ENCODE measurements at places on chromosomes 11 and 22.

- DNase-seq, result no peak
These were observed 75.1 kb downstream of the LRRC4C start for GRCh38 chr11:41384329-41384728.

DNA sequence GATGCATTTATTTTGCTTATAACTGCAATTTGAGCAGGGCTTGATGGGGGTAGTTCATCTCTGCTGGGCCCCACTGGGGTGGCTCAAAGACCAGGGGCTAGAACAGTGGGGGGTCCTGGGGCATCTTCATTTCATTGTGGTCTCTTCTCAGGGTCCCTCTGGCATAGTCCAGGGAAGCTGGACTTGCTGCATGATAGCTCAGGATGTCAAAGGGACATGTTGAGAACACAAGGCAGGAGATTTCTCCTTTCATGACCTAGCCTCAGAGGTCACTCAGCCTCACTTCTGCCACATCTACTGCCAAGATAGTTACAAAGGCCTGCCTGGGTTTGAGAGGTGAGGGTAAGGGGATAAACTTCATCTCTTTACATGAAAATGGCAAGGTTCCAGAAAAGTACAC, 89.5 kb downstream of the CWC15 start:
- DNase-seq, result no peak

DNA sequence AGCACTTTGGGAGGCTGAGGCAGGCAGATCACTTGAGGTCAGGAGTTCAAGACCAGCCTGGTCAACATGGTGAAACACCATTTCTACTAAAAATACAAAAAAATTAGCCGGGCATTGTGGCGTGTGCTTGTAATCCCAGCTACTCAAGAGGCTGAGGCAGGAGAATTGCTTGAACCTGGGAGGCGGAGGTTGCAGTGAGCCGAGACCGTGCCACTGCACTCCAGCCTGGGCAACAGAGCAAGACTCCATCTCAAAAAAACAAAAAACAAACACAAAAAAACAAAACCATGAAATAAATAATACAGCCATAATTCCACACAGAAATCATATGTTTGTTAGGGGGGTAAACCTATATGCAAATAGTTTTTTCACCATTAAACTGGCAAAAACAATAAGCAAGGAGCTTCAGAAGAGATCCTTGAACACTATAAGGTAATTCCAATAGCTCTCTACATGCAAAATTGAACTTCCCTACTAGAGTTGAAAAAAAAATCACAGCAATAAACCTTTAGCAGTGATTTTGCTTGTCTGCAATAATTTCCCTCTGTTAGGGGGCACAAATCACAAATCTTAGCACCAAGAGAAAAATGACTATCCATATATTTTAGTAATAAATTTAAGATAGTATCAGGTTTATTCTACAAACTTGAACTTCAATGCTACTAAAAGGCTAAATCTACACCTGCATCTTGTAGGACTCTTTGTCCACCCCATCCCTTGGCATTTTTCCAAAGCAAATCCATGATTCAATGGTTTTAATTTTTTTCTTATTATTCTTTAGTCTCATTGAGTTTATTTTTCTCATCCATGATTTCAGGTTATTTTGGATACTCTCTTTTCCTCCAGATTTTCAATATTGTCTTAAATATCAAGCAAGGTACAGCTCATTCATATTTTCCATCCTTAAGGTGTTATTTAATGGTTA, 3.9 kb downstream of the CSTF3 start:
- DNase-seq, result no peak

GRCh38 chr11:67516806-67517205, 6.4 kb downstream of the CABP2 start:
- DNase-seq, result no peak

GRCh38 chr11:66363187-66363601, 8.4 kb downstream of the SLC29A2 start:
- DNase-seq, result no peak

DNA sequence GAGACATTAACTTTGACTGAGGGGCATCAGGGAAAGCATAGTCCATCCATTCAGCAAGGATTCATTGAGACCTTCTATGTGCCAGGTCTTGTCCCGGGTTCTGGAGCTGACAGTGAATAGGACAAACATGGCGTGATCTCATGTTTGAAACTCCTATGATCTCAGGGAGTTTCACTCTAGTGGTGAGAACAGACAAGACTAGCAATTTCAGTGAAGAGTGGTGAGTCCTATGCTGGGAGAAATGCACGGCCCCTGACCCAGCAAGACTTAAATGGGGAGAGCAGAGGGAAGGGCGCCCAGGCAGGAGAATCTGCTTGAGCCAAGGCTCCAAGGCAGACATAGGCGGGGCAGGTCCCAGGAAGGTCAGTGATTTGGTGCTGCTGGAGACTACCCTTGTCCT, 155.7 kb downstream of the CEP164 start:
- DNase-seq, result no peak

DNA sequence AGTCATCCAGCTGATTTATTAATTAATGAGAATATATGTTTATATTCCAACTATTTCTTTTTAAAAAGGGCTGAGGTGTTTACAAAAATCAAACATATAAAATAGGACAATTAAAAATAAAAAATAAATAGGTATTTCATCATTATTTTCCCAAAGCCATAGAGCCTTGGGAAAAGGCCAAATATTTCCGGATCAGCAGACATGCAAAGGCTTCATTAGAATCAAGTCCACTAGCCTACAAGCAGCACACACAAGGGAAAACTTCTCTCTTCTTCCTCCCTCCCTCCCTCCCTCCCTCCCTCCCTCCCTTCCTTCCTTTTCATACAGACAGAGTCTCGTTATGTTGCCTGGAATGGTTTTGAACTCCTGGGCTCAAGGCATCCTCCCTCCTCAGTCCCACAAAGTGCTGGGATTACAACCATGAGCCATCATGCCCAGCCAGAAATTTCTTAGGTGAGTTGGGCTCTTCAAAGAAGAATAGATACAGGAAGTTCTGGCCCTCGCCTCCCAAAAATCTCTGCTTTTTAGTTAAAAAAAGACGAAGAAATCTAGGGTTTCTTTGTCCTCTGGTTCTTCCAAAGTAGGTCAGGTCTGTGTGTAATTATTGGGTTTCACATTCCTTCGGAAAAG, 121.2 kb downstream of the SIK3 start:
- DNase-seq, result no peak
